NCI-H187 (cell line): ENCODE measurements at places on chromosomes 2 and 18.

DNA sequence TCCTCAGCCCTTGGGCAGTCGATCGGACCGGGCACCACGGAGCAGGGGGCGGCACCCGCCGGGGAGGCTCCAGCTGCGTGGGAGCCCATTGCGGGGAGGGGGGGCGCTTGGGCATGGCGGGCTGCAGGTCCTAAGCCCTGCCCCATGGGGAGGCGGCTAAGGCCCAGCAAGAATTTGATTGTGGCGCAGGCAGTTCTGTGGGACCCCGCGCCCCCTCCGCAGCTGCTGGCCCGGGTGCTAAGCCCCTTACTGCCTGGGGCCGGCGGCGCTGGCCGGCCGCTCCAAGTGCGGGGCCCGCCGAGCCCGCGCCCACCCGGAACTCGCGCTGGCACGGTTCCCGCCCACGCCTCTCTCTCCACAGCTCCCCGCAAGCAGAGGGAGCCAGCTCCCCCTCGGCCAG is 18.4 kb downstream of the ZSCAN30 start:
- DNase-seq, result no peak

- no peak for DNase-seq
These were observed 112.6 kb downstream of the GAREM1 start for GRCh38 chr18:32358075-32358474.

GRCh38 chr2:84495539-84496146 is 20.7 kb upstream of the DNAH6 start:
- no peak for DNase-seq

DNA sequence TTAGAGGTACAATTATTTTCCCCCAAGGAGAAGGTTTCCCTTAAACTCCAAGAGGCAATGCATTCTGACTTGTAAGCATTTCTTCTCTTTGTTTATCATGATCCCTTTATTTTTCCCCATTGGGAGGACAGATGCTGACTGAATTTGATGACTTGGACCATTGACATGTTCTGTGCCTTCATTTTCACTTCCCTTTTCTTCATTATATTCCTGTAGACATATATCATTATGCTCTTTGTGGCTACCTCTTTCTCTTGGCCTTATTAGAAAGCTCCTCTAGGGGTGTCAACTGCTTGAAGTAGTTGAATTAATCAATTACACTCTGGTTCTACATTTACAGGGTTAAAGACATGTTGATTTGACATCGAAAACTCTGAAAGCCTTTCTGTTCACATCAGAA is 330.0 kb upstream of the DCC start:
- DNase-seq, result no peak

DNA sequence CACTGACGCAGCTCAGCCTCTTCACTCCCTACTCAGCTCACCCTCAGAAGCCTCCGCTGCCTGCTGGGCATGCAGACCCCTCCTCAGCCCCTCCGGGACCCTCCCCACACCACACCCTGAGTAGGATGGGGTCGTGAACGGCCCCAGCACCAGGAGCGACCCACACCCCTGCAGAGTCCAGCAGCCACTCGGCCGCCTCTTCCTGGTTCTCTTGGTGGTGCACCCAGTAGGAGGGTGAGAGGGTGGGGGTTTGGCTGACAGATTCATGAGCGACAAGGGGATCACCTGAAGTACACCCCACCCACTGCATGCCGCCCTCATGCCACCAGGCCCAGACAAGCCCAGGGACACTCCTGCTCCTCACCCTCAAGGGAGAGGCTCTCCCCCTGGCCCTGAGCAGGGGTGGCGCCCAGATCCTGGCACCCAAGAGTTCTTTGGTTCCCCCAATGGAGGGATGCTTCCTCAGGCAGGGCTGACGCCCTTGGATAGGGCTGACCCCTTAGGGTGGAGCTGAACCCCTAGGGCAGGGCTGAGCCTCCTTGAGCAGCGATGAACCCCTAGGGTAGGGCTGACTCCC is 76.6 kb upstream of the GPC1 start:
- no peak for DNase-seq

GRCh38 chr18:25305584-25305983 is 46.4 kb downstream of the ZNF521 start:
- DNase-seq, result no peak

- DNase-seq, result no peak
These were observed 5.8 kb downstream of the DLX2 start for GRCh38 chr2:172096626-172097547.

DNA sequence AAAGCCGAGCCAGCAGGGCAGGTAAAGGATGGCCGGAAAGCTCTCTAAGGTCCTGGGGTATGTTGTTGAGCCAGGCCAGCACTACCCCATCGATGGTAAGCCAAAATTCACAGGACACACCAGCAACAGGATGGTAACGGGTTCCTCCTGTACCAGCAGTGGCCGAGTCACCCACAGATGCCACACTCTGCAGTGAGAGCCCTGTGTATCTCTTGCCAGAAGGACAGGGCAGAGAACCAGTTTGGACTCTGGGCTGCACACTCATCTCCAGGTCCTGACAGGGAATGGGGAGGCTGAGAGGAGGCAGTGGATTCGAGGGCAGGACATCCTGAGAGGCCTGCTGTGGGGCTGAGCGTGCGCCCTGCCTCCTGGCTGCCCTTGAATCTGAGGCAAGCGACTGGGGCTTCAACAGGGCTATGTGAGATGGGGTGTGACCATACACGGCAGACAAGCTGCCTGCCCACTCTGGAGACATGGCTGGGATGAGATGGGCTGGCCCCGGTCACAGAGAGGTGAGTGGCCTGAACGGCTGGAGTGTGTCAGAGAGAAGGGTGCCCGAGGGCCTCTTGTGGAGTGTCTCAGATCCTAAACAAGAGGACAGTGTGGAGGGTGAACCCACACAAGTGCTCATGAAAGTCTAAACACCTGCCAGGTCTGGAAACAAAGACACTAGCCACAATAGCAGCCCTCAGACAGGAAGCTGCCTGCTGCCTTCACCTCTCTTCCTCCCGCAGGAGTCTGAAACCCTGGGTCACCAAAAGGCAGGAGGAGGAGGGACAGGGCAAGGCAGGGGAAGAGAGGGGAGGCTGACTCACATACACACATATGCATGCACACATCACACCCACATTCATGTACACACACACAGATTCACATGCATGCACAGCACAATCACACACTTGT is 182.3 kb downstream of the LOXHD1 start:
- no peak for DNase-seq

DNA sequence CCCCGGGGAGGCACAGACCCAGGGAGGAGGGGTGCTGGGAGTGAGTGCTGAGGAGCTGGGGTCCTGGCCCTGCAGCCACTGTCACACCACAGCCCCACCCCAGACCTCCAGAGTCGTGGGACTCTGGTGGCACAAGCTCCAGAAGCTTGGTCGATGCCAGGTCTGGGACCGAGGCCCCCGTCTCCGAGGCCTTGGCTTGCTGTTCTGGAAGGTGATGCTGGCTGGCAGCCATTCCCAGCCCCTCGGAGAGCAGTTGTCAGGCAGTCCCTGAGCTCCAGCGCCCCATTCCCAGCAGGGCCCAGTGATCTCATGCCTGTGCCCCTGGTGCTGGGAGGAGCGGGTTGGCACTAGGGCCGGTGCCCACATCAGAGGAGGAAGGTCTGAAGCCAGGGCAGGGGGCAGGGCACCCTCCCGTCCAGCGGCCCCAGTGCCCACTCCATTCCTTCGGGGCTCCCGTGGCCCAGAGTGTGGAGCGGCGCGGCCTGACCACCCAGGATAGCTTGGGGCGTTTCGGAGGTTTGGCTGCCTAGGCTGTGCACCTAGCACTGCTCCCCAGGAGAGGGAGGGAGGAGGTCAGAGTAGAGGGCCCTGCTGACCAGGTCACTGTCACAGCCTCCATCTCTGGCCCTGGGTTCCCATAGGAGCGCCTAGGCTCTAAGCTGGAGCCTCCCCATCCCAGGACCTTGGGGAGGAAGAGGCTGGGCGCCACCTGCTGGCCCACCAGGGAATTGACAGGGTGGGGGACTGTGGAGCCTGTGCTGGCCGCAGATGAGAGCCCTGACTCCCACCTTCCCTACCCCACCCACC is 16.8 kb upstream of the ALPI start:
- DNase-seq, result no peak

- no peak for DNase-seq
These were observed 87.4 kb downstream of the RNF144A start for GRCh38 chr2:7004636-7005035.

DNA sequence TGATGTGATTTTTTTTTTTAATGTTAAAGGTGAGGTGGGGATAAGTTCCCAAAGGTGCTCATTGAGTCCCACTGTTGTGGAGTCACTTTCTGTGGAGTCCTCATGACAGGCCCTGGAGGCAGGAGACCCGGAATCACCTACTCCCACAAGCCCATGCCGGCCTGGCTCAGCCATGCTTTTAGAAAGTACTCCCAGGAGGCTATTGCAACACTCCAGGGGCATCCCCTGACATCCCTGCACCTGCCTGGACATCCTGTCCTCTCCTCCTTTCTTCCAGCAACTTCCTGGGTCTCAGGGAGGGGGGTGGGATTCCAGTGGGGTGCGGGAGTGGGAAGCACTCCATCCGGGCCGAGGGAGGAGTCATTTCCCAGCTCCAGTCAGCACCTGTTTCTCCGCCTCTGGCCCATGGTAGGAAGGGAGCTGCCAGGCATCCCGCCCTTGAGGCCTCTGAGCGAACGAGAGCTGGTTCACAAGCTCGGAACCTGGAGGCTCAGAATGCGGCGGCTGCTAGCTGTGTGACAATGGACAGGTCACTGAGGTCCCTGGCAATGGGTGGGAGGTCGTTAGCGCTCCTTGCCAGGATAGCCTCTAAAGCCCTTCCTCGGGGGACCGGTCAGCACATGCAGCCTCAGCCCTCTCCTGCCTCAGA is 163.9 kb upstream of the ID2 start:
- DNase-seq, result no peak

DNA sequence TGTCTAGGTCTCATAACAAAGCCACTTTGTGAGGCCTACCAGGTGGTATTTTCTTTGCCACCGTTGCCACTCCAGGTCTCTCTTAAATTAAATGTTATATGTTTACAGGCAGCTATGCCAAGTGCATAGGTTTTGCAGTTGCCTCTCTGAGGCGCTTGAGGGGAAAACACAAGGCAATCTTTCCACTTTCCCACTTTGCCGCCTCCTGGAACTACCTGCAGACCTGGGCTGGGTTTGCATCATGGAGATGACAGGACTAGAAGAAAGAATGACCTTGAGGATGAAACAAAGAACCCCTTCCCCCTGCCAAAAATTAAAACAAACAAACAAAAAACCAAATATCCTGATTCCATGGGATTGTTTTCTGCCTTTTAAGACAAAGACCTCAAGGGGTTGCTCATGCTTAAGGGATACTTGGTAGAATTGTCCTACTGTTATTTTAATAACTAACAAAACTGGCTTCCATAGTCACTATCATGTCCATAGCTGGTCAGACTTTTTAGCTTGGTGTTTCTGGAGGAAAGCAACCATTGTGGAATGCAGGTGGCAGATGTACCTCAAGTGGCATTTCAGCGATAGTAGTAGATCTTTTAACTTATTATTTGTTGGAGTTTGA is 159.9 kb downstream of the PRPF40A start:
- DNase-seq, result no peak

DNA sequence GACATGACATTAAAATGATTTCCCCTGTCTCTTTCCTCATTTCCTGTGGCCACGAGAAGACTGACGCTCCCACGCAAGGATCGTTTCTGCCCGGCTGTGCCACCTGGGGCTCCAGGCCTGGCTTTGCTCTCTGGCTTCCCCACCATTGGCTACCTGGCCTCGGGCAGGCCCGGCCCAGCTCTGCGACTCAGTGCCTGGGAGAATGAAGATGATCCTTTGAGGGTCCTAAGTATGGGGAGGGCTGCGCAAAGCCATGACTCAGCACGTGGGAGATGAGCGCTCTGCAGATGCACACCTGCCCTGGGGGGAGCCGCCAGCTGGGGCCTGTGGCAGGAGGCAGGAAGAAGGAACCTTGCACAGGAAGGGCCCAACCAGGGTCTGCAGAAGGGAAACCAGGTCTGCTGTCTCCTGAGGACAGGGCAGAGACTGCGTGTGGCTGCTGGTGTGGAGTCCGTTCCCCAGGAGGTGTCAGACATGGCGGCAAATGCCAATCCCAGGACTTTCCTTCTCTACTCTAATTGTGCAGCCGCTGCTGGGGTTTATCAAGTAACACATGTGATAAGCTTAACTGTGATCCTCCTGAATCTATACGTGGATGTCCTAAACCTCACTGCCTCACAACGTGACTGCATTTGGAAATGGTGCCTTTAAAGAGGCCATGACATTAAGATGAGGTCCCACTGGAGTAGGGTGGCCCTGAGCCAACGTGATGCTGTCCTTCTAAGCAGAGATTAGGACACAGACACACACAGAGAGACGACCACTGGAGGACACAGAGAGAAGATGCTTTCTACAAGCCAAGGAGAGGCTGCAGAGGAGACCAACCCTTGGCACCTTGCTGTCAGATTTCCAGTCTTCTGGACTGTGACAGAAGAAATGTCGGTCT is 32.9 kb downstream of the MBP start:
- DNase-seq, result no peak

- DNase-seq, result no peak
These were observed 911.5 kb upstream of the FSHR start for GRCh38 chr2:50065835-50066234.

DNA sequence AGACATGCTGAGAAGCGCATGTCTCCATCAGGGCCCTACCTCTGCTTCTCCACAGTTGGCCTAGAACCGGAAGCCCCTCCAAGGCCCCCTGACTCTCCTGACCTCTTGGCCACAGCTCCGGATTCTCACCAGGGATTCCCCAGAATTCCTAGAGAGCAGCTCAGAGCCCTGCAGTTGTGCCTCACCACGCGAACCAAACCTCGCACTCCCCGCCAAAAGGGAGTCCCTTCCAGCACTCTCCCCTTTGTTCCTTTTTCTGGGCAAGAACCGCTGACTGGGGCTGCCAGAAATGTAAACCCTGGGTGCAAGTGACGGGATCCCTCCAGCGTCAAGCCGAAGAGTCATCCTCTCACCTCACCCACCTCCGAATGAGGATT is 36.7 kb downstream of the AFF3 start:
- DNase-seq, result no peak

- DNase-seq, result no peak
These were observed 31.9 kb upstream of the TFPI start for GRCh38 chr2:187586011-187586641.

GRCh38 chr2:192126426-192126825 is 68.3 kb downstream of the TMEFF2 start:
- no peak for DNase-seq
